Activated T-helper 1 cell treated with anti-CD3 and anti-CD28 coated beads, Interleukin-12 subunit alpha, Interleukin-12 subunit beta, Interleukin-2, Interleukin-4 antibody, amounts not matched to agents 30 ng/mL and 10 ng/mL and 1 ng/mL, durations not matched to agents 14 hours and 24 hours and 36 hours (primary cell): ENCODE measurements at places on chromosomes 4 and X. TPM values are rescaled to one million over a fixed set of nuclear protein-coding genes. Genes with fewer than 3 reads are reported as not detected.

Gene ZDHHC9
- 13.6 and 14.2 TPM in 2 replicates for total RNA-seq

- DNase-seq: no peak
These were observed 25.2 kb upstream of the GK start for GRCh38 chrX:30627818-30628652.

DNA sequence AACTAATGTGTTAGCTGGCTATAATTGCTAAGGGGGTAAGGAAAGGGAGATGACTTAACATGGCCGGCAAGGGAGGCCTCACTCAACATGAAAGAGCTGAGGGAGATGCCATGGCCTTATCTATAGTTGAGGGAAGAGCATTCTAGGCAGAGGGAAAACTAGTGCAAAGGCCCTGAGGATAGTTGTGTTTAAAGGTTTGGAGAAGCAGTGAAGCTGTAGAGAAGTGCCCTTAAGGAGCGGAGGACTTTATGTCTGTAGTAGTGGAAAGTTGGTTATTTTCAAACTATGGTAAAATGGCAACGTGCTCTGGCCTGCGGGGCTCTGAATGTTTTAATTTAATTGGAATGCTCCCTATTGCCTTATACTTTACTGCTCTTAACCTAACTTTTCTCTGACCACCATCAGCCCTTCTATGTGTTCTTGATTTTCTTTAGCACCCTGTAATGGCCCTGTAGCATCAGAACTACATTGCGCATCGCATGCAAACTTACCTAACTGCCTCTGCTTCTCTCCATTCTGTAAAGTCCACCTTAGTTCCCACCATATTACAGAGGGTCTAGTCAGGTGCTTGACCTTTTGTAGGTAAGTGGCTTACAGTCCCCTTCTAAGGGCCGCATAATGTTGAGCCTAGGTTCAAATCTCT is 35.8 kb downstream of the ERVMER34-1 start:
- DNase-seq: no peak

DNA sequence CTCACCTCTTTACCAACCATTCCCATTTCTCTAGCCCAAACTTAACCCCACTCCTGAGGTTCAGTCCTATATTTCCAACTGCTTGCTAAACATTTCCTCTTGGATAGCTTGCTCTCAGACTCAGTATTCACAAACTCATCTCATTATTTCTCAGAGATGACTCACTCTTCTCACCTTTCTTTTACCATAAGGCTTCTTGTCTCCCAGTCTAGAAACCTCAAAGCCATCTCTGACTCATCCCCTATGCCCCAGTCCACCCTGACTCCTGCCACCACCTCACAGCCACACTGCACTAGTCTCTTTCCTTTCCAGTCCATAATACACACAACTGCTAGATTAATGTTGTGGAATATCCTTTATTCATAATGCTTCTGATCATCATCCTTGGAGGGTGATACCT is 4.8 kb downstream of the FRMPD3 start:
- DNase-seq: no peak

DNA sequence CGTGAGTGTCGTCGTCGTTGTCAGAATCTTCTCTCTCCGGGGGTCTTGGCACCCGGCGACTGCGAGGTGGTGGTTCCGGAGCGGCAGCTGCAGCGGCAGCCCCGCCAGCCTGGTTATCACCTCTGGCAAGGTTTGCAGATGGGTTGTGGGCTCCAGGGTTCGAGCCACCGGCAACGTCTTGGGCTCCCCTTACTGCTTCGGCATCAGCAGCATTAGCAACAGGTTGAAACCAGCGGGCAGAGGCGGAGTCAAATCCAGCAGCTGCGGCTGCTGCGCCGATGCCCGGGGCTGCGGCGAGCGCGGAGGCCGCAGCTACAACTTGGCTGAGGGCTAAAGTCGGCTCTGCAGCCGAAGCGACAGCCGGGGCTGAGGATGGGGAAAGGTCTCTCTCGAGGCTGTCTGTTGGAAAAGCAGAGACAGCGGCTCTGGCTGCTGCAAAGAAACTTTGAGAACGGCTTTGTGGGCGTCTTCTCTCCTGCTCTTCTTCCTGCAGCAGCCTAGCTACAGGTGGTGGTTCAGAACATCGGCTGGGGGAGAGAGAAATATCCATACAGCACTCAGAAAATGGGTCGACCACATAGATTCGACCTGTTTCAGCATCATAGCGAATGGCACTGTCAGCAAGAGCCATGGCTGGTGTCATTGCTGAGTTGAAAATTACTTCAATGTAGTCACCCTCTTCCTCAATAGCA is 3.6 kb downstream of the IRS4 start:
- DNase-seq: no peak

Gene EGFL6
- 2.0 and 2.5 TPM in 2 replicates for total RNA-seq

Gene UGT2B10
- total RNA-seq: not detected in 2 replicates

DNA sequence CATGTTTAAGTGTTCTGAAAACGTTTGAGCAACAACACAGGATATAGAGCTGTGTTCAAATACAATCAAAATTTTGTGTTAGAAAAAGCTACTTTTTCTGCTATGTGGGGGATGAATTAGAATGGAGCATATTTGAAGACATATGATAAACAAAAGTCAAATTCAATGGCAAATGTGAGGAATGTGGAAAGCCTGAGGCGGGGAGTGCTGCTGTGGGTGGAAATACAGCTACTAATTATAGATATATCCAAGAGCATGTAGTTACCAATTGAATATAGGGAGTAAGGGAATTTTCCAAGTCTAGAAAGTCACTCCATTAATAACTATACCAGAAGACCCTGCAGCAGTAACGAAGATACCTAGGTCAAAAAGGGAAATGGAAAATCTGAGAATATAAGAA is 2370.4 kb upstream of the TENM3 start:
- no peak for DNase-seq

DNA sequence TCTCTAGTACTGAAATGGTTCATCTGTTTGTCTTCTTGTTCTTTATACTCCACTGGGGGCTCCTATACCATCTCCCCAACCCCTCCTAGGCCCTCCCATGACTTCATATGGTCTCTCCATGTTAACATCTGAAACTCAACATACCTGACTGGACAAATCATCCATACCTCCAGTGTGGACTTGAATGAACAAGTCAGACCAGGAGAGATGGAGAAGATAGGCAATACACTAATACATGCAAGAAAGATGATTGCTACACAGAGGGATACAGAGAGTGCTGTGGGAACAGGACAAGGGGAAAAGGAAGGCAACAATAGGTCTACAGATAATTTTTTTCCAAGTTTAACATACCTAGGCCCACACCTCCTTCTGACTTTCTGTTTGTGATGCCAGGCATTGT is 175.1 kb downstream of the FHIP1A start:
- DNase-seq: no peak

Gene PRRG1
- not detected in 2 replicates for total RNA-seq

GRCh38 chrX:50117476-50117875 is 83.3 kb downstream of the AKAP4 start:
- DNase-seq: no peak

GRCh38 chrX:48540480-48540879 is 966 bp downstream of the TBC1D25 start:
- no peak for DNase-seq

DNA sequence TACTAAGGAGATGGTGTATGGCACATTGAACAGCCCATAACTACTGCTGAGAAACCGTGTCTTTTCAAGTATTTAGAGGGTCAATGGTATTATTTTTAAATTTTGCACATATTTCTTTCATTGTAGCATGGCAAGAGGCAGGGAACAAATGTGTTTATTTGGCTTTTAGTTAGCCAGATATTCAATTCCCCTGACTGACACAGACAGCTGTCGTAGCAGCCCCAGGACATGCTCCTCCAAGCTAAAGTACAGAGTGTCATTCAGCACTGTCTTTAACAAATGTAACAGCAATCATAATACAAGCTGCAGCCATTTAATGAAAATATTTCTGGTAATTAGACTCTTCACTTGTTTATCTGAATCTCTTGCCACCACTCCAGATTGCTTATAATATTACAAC is 687.1 kb downstream of the KLHL13 start:
- DNase-seq: no peak

- DNase-seq: no peak
These were observed 115.5 kb downstream of the SOX3 start for GRCh38 chrX:140389331-140389730.
